Activated naive CD4-positive, alpha-beta T cell treated with anti-CD3 and anti-CD28 coated beads, Interleukin-2, amount 50 U/mL, for 72 hours (primary cell): ENCODE measurements at places on chromosomes 1 and 21. TPM values are rescaled to one million over a fixed set of nuclear protein-coding genes. Genes with fewer than 3 reads are reported as not detected.

DNA sequence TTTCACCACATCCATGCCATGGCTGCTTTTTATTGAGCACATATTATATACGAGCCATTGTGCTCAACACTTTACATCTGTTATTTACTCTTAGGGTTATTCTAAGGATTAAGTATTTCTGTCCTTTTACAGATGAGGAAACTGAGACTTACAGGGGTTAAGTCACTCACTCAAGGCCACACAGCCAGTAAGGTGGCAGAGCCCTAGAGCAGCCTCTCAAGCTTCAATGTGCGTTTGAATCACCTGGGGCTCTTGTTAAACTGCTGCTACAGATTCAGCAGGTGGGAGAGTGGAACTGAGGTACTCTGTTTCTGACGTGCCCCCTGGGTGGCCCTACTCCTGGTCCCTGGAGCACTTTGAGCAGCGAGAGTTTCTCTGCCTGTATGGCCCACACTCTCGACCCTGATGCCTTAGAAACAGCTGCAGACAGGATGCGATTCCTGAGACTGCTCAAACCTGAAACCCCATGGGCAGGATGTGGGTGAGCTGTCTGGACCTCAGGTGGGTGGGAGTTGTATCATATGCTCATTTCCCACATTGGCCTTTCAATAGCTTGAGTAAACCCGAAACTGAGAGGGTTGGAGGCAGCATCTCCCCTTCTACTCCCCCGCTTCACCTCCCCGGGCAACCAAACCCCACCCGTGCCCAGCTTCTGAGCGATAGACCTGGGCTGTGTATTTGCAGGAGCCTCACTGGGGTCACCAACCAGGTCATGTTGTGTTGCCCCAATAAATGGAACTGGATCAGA is 59.3 kb downstream of the MAN1C1 start:
- peak; percentile 92 for DNase-seq

- no peak for DNase-seq
Observed at GRCh38 chr1:94336991-94337390, 81.2 kb upstream of the ABCD3 start.

DNA sequence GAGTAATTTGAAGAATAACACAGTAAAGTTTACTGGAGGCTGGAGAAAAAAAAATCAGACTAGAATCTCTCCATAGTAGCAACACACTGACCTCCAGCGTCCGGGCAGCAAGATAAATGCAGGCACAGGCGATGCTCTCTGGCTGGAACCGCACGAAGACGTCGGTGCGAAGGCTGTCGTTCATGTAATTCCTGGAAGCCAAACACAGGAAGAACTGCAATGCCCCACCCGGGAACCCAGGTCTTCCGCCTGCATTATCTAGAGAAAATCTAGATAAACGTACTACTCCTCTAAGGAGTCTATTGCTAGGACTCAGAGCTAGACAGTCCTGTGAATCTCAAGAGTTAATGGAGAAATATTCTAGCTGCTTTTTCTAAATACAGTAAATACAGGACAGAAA is 8.5 kb downstream of the CCNL2 start:
- no peak for DNase-seq

Gene PLA2G5
- total RNA-seq = not detected

Gene NPHP4
- total RNA-seq = 22.5 TPM
